Spleen (tissue), 13 donors: ENCODE measurements at places on chromosomes 7 and 10. TPM values are rescaled to one million over a fixed set of nuclear protein-coding genes. Genes with fewer than 3 reads are reported as not detected.

- H3K27me3 ChIP-seq, result no peaks in the 10 kb centered on the region
- no peaks in the 10 kb centered on the region for H3K4me1 ChIP-seq
- H3K4me3 ChIP-seq, result no peak overlapping the region
- no peak for DNase-seq
- H3K27ac ChIP-seq, result no peak overlapping the region
Measured at GRCh38 chr10:92991513-92991912, 69.1 kb upstream of the CYP26C1 start.

GRCh38 chr10:11435581-11435981, 175.9 kb downstream of the USP6NL start:
- no peak overlapping the region for H3K4me3 ChIP-seq
- no peak overlapping the region for H3K27ac ChIP-seq
- DNase-seq, result no peak
- H3K36me3 ChIP-seq, result no peaks in the 10 kb centered on the region
- H3K27me3 ChIP-seq, result no peaks in the 10 kb centered on the region

DNA sequence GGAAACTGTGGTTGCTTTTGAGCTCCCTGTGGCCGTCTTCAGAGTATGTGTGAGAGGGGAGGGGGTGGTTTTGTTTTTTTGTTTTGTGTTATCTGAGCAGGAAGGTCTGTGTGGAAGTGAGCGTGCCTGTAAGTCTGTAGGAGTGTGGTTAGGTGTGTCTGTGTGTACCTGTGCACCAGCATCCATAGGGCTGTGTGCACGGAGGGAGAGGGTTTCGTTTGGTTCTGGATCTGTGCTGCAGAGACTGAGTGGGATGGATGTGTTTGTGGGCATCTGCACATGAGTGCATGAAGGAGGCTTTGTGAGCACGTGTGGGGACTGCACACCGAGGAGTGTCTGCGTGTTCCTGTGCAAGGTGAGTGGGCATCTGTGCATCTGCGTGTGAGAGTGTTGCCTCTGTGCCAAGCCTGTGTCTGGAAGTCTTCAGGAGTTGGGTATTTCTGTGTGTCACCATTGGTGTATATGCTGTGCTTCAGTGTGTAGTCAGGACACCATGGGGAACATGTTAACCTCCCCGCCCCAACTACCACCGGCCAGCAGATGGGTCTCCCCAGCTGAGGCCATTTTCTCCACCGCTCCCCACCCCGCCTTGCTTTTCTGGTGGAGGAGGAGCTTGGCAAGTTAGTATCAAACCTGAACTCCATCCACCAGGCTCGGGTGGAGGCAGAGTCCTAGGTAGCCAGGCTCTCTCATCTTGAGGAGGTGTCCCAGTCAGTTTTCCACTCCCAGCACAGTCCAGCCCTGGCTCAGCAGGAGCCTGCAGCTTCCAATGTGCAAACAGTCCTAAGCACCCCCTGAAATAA, 7.1 kb upstream of the TLX1 start:
- no peak overlapping the region for H3K27ac ChIP-seq
- H3K4me3 ChIP-seq, result peak overlapping the region; percentile 29
- peaks cover 44% of the 10 kb centered on the region for H3K27me3 ChIP-seq

- peak overlapping the region; percentile 10 for H3K27ac ChIP-seq
- DNase-seq, result no peak
- H3K4me3 ChIP-seq, result no peak overlapping the region
- H3K4me1 ChIP-seq, result no peaks in the 10 kb centered on the region
Measured at GRCh38 chr7:136064627-136065237, 87.6 kb upstream of the MTPN start.

DNA sequence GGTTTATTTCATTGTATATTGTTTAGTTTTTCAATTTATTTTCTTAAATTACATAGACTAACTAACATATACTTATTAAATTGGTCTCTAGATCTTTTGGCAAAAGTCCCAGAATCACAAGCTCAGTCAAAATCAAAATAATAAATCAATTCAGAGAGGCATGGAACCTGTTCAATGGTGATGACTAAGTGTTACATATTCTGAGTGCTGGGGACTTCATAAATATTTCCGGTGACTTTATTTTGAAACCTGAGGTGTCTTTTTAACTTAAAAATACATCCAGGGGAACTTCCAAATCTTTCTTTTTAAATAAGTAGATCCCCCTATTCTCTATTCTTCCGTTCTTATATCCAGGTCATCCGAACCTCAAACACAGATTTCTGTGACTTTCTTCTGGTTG, 89.6 kb upstream of the ZNF804B start:
- no peaks in the 10 kb centered on the region for H3K4me1 ChIP-seq
- H3K36me3 ChIP-seq, result no peaks in the 10 kb centered on the region
- no peak overlapping the region for H3K27ac ChIP-seq
- no peaks in the 10 kb centered on the region for H3K27me3 ChIP-seq
- no peak overlapping the region for H3K4me3 ChIP-seq
- DNase-seq, result no peak

DNA sequence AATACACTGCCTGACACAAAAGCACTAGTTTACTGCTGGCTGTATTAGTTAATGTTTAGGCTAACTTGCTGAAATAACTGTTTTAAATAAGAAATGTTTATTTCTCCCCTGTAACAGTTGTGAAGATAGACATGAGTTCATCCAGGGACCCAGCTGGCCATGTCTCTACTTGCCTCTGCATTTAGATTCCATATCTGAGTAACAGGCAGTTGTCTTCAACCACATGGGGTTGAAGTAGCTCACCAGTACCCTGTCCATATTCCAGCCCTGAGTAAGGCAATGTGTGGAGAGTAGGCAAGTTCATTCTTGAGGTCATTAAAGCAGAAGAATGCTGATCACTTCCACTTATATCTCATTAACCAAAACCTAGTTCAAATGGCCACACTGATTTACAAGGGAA, 31.1 kb upstream of the RSBN1L start:
- no peak overlapping the region for H3K27ac ChIP-seq
- H3K36me3 ChIP-seq, result no peaks in the 10 kb centered on the region
- H3K4me1 ChIP-seq, result no peaks in the 10 kb centered on the region
- no peak for DNase-seq
- no peak overlapping the region for H3K4me3 ChIP-seq

- H3K4me1 ChIP-seq, result no peaks in the 10 kb centered on the region
- H3K36me3 ChIP-seq, result no peaks in the 10 kb centered on the region
- H3K4me3 ChIP-seq, result no peak overlapping the region
- no peak for DNase-seq
Measured at GRCh38 chr7:116265881-116266280, 55.5 kb downstream of the TES start.

GRCh38 chr10:15348579-15348978, 22.5 kb downstream of the FAM171A1 start:
- no peak for DNase-seq
- no peak overlapping the region for H3K27ac ChIP-seq
- H3K27me3 ChIP-seq, result peaks cover 5% of the 10 kb centered on the region

PRF1 gene
- 7.0 TPM for polyA plus RNA-seq

CPED1 gene
- polyA plus RNA-seq, result 3.0 TPM
